ENCODE measurements at places on chromosomes 6 and 20. TPM values are rescaled to one million over a fixed set of nuclear protein-coding genes. Genes with fewer than 3 reads are reported as not detected.

- no peak for DNase-seq
Observed at GRCh38 chr6:94454231-94454630, 1034.9 kb upstream of the EPHA7 start.

The TPD52L1 gene
- 184 TPM for total RNA-seq

- no peak for DNase-seq
Observed at GRCh38 chr6:83160167-83160566, 32.9 kb downstream of the PGM3 start.

- DNase-seq: no peak
Observed at GRCh38 chr6:104700371-104701185, 159.1 kb downstream of the HACE1 start.

DNA sequence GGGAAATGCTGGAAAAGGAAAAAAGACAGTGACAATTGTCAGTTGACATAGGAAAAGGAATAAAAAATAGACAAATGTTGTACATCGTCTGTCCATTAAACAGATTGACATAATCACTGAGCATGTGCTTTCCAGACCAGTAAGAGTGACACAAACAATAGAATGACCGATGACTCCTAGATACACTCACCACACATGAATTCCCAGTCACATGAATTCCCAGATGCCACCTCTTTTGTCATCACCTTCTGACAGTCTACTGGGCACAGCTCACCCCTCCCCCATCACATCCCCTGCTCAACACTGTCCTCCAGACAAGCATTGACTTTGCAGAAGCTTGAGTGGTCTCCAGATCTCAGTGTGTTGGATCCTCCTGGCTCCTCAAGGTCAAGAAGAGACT is 25.9 kb downstream of the POM121L2 start:
- DNase-seq: no peak

DNA sequence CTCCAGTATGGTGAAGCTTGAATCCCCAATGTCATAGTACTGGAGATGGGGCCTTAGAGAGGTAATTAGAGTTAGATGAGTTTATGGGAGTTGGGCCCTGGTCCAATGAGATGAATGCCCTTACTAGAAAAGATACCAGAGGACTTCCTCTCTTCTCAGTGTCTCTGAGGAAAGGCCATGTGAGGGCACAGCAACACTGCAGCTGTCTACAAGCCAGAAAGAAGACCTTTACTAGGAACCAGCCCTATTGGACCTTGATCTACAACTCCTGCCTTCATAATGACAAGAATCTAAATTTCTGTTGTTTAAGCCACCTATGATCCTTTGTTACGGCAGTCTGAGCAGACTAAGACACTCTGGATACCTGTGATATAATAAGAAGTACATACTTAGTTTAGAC is 31.4 kb upstream of the AKAP7 start:
- DNase-seq: no peak

The UST gene
- total RNA-seq: 4.2 TPM

The NKX2-2 gene
- not detected for total RNA-seq

GRCh38 chr20:40686434-40686882 is 2.6 kb downstream of the MAFB start:
- no peak for DNase-seq

DNA sequence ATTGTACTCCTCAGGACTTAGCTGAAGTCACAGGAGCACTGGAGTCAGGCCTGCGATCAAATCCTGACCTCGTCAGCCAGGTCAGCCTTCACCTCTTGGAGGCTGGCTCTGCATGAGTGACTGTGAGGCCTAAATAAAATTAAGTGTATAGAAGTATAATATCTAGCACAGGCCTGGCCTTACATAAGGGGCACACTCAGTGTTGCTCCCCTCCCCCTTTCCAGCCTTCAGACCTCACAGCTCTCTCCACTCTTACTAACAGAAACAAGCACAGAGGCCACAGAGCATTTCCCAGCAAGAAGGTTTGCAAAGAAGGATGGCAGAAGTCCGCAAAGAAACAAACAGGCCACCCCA is 84.8 kb downstream of the TRERF1 start:
- no peak for DNase-seq

GRCh38 chr20:25073544-25073943 is 8.4 kb downstream of the VSX1 start:
- no peak for DNase-seq

- no peak for DNase-seq
Observed at GRCh38 chr6:109738667-109739066, 47.6 kb downstream of the FIG4 start.

Data from PC-9 (cell line).